Hematopoietic multipotent progenitor cell treated with erythropoietin and hydrocortisone succinate and interleukin-3 and kit ligand, for 4 days (in vitro differentiated cells): ENCODE measurements at places on chromosomes 3 and 15.

- DNase-seq: no peak
Observed at GRCh38 chr15:86645925-86646500, 566.3 kb downstream of the AGBL1 start.

DNA sequence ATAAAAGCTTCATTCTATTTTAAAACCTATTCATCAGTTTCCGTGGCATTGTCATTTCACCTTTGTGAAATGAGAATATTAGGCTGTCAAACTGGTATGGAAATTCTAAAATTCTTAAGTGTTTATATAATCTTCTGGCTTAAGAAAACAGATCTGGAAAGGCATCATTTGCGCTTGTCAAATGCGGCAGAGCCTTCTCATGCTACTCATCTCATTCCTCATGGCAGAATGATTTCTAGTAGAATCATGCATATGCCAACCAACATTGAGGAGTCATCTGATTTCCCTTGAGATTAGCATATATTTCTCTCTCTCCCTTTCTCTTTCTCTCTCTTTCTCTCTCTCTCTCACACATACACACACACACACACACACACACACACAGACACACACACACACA, 48.8 kb downstream of the STRIT1 start:
- no peak for DNase-seq

GRCh38 chr3:156201411-156202405, 81.3 kb downstream of the KCNAB1 start:
- no peak for DNase-seq

- DNase-seq: no peak
Observed at GRCh38 chr15:68626739-68627138, 47.9 kb downstream of the CORO2B start.

DNA sequence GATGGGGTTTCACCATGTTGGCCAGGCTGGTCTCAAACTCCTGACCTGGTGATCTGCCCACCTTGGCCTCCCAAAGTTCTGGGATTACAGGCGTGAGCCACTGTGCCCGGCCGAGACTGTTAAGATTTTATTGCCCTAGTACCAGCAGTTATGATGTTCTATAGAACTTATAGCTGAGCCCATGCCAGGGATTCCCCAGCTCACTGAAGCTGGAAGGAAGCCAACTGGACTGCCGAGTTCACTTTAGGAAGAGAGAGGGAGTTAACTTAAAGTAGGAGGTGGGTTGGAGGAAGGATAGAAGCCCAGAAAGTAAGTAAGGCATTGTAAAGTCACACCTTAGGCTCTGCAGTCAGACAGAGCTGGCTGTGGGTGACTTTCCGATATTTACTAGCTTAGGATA, 101.1 kb upstream of the BOC start:
- no peak for DNase-seq

- no peak for DNase-seq
Observed at GRCh38 chr15:73839699-73840377, 33.5 kb upstream of the TBC1D21 start.

DNA sequence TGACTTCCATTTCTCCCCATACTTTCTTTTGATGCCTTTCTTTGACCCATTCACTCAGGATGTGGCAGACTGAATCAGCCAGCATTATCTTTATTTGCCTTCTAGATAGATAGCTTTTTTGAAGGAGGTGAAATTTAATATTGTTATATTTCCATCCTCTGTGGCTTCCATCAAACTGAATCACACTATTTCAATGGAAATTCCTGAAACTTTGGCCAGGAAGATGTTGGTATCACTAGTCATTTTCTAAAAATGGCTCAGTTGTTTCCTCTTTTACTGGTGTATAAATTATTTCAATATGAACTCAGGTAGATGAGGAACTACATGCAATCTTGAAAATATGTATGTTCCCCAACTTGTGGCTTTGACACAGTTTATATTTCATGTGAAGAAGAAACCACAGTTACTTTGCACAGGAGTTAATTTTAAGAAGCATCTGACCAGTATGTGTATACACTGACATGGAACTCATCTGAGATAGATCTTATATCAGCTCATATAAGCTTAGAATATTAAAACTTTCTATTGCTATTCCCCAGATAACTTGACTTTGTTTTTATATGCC, 248.3 kb downstream of the CGGBP1 start:
- DNase-seq: peak; percentile 62

- no peak for DNase-seq
Observed at GRCh38 chr3:126342211-126342610, 15.0 kb downstream of the KLF15 start.

- no peak for DNase-seq
Observed at GRCh38 chr15:101496198-101496986, 6.9 kb upstream of the PCSK6 start.

DNA sequence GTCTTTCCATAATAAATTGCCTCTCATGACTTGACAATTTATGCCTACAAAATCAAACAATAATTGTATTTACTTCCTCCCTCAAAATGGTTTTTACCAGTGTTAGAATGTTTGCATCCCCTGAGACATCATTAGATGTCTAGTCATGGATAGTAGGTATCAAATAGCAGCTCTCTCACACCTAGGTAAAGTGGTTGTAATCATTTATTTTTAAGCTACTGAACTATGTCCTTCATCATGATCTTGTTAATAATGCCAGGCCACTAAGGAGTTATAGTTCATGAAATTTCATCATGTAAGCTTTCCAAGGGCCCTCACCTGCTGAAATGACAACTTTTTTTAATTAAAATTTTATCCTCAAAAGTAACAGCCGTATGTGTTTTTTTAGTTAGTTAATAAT, 134.1 kb downstream of the ARPP21 start:
- DNase-seq: no peak

GRCh38 chr15:73258271-73259108, 110.3 kb downstream of the HCN4 start:
- DNase-seq: no peak

GRCh38 chr3:101193957-101194356, 126.4 kb downstream of the IMPG2 start:
- no peak for DNase-seq

DNA sequence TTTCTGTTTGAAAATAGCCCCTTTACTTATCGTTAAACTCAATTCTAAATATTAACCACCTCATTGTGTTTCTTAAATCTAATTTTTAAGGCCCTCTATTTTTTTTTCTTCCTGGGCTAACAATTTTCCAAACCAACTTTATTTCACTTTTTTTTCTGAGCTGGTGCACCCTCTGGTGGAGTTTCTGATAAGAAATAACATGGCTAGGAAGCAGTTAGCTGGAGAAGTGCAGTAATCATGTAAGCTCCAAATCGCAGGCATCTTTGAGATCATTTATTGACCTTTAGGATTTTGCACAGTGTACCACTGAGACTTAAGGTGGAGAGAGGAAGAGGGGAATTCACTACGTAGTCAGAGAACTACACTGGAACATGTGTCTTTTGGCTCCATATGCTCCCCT, 6.4 kb downstream of the TMEM207 start:
- DNase-seq: peak; percentile 39

GRCh38 chr15:70279096-70279495, 181.4 kb upstream of the TLE3 start:
- DNase-seq: no peak

GRCh38 chr3:108528459-108529252, 18.3 kb upstream of the MYH15 start:
- peak; percentile 46 for DNase-seq

- DNase-seq: no peak
Observed at GRCh38 chr3:120688121-120688520, 6.1 kb upstream of the HGD start.

GRCh38 chr3:192570821-192571791, 156.2 kb downstream of the FGF12 start:
- DNase-seq: peak; percentile 23

DNA sequence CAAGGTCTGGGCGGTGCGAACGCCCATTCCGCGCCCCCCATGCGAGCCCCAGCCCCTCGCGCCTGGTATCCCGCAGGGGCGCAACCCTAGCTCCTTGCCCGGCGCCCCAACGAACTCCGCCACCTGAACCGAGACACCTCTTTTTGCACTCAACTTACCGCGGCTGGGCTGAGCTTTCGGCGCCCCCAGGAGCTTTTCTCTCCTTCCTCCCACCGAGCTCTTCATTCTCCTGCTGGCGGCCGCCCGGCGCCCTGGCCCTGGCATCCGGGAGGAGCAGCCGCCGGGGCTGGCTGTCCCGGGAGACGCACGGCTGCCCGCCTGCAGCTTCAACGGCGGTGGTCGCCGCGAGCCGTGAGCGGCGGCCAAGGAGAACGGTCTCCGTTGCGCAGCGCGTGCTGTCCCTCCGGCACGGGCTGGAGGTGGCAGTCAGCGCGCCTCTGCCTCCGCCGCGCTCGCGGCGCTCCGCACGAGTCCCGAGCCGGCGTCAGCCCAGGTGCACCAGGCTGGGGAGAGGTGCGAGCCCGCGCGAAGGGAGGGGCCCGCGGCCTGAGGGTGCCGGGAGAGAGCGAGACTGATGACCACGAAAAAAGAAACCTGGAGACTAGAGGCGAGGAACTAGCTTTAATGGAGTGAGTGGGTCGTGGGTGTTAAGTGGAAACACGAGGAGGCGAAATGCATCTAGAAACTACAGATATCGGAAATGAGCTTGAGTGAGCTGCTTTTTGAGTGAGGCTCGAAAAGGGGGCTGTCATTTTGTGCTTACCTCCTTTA, 621.5 kb upstream of the ZNF385D start:
- DNase-seq: peak; percentile 69

GRCh38 chr3:3798631-3799113, 559 bp upstream of the LRRN1 start:
- peak; percentile 54 for DNase-seq

DNA sequence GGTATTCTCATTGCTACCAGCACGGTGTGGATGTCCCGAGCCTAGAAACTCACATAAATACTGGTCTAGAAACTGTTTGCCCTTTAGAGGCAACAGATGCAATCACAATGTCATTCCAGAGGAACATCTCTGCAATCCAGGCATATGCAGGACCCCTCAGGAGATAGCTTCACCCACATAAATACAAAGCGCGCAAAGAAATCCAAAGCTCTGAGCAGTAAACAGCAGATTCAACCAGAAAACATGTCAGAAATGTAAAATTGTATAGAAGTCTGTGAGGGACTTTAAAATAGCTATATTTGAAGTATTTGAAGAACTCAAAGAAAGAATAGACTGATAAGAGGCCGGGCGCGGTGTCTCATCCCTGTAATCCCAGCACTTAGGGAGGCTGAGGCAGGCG, 291.7 kb downstream of the FAM43A start:
- no peak for DNase-seq

GRCh38 chr3:120615847-120616609, 19.9 kb downstream of the NDUFB4 start:
- no peak for DNase-seq

- DNase-seq: peak; percentile 89
Observed at GRCh38 chr3:194472290-194472920, 14.4 kb downstream of the ATP13A3 start.

- no peak for DNase-seq
Observed at GRCh38 chr3:140501061-140501769, 176.6 kb upstream of the TRIM42 start.

GRCh38 chr3:187064210-187065115, 74.8 kb downstream of the RPL39L start:
- no peak for DNase-seq

- no peak for DNase-seq
Observed at GRCh38 chr3:104584682-104585081, 782.0 kb upstream of the ALCAM start.

DNA sequence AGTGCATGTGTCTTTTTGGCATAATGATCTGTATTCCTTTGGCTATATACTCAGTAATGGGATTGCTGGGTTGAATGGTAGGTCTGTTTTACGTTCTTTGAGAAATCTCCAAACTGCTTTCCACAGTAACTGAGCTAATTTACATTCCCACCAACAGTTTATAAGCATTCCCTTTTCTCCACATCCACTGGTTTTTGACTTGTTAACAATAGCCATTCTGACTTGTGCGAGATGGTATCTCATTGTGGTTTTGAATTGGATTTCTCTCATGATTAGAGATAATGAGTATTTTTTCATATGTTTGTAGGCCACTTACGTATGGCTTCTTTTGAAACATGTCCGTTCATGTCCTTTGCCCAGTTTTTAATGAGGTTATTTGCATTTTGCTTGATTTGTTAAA, 117.7 kb downstream of the CHCHD4 start:
- DNase-seq: no peak

GRCh38 chr3:187636528-187636927, 33.7 kb downstream of the SST start:
- no peak for DNase-seq

DNA sequence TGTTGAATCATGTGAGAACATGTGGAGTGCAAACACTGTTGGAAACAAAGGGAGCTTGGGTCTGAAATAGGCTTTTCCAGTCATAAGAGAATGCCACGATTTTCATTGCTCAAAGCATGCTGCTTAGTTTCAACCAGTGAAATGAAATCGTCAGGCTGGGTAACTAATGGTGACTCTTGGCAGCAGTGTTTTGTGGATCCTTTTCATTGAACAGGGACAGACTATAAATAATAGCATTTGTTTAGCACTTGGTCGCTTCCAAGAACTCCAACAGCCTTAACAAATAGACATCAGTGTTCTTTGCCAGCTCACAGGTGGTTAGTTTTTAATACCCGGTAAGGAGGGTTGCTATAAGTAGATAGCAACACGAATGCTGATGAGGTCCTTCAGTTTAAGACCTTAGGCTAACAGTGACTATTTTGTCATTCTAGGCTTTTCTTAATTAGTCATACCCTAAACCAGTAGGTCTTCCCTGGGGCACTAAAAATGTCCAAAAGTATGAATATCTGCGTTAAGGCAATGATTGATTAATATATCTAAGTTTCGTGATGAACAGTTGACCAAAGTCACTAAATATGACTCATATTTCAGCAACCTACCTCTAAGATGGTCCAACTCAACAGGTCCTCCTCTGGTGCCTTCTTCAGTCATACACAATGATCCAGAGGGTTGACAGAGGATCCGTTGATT, 15.8 kb downstream of the TP63 start:
- no peak for DNase-seq

GRCh38 chr3:169939751-169940150, 26.9 kb upstream of the SEC62 start:
- DNase-seq: peak; percentile 11

- DNase-seq: no peak
Observed at GRCh38 chr3:156256256-156256655, 135.9 kb downstream of the KCNAB1 start.

- DNase-seq: no peak
Observed at GRCh38 chr3:187763850-187764648, 18.8 kb upstream of the BCL6 start.

GRCh38 chr3:176795891-176796290, 401.4 kb downstream of the TBL1XR1 start:
- no peak for DNase-seq

GRCh38 chr15:72796515-72797337, 13.2 kb upstream of the ADPGK start:
- peak; percentile 57 for DNase-seq

DNA sequence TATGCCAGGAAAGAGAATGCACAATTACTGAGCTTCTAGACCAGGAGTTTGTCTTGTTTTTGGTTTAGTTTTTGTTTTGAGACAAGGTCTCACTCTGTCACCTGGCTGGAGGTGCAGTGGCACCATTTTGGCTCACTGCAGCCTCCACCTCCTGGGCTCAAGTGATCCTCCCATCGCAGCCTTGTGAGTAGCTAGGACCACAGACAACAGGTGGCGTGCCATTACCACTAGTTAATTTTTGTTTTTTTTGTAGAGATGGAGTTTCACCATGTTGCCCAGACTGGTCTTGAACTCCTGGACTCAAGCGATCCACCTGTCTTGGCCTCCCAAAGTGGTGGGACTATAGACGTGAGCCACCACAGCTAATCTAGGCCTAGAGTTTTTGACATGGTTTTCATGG, 104.4 kb upstream of the CCDC54 start:
- no peak for DNase-seq

GRCh38 chr3:105429034-105429762, 62.5 kb downstream of the ALCAM start:
- no peak for DNase-seq

- no peak for DNase-seq
Observed at GRCh38 chr3:89405176-89405575, 297.8 kb downstream of the EPHA3 start.
